NCI-H460 (cell line): ENCODE measurements at places on chromosomes 3 and 15. TPM values are rescaled to one million over a fixed set of nuclear protein-coding genes. Genes with fewer than 3 reads are reported as not detected.

The ROBO2 gene
- total RNA-seq: 0.05 TPM in 1 of 2 replicates, not detected in the other

The ZDHHC19 gene
- not detected in 2 replicates for total RNA-seq

DNA sequence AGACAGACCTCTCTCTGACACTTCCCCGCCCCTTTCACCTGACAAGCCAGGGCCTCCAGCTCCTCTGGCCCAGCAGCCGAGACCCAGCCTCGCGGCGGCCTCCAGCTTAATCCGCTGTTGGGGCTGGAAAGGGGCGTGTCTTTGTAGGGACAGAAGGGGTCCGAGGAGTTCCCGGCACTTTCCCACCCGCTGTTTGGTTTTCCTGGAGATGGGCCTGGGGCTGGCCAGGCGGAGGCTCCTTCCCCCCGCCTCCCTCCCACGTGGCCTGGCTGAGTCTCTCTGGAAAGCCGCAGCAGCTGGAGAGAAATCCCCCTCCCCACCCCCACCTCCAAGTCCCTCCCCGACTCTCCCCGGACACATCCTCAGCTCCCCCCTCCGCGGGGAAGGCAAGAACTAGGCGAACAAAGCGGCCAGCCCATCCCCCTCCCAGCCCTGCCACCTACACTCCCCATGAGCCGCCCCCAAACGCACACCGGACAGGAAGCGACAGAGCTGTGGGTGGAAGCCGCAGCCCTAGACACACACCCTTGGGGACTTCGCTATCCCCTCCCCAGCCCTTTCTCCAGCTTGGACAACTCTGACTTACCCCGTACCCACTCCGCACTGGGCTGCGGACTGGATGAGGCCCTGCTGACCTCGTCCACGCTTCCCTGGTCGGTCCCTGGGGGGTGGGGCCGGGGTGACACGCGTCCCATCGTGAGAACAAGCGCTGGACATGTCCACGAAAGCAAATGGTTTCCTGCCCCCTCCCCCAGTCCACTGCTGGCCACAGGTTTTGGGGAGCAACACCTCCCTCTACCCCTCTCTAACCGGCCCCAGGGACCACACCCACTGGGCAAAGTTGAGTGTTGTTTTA lies 1.2 kb downstream of the IGDCC4 start:
- DNase-seq: no peak

The CKMT1A gene
- total RNA-seq: 1.2 TPM in 2 replicates

- no peak for DNase-seq
These were observed 8.7 kb downstream of the SPINT1 start for GRCh38 chr15:40852529-40852928.

The IL1RAP gene
- 39.8 and 39.9 TPM in 2 replicates for total RNA-seq

The MITF gene
- total RNA-seq: 3.2 and 3.3 TPM in 2 replicates

- no peak for DNase-seq
These were observed 1.5 kb downstream of the CEP63 start for GRCh38 chr3:134487406-134487805.

- no peak for DNase-seq
These were observed 42.2 kb upstream of the B3GNT5 start for GRCh38 chr3:183210862-183211341.

The DUOXA2 gene
- total RNA-seq: not detected in 2 replicates

The AMOTL2 gene
- total RNA-seq: 38.6 and 42.3 TPM in 2 replicates

The ANKRD63 gene
- not detected in 2 replicates for total RNA-seq

GRCh38 chr3:66809595-66809958 lies 188.5 kb upstream of the KBTBD8 start:
- DNase-seq: no peak

GRCh38 chr3:16205156-16205870 lies 30.8 kb downstream of the GALNT15 start:
- no peak for DNase-seq

DNA sequence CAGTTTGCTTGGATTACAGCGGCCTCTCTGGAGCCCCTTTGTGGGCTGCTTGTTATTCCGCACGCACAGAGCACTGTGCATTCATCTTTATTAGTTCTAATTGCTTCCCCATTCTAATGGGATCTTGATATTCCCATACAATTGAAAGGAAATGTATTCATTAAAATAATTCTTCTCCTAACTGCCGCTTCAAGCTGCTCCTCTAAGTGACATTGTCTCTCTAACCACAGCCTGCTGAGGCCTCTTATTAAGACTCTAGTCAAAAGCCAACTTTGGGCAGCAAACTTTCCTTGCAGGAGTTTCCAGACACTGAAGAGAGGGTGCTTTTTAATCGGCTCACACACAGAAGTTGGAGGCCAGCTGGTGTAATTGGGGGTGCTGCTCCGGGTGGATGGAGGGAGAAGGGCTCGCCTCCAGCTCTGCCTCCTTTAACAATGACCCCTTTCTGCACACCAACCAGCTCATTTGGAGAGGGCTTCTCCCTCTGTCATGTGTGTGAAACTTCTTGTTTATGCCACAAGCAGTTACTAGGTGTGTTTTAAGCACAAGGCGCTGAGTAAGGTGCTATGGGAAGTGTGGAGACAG lies 5.6 kb upstream of the MAGEF1 start:
- DNase-seq: no peak

GRCh38 chr3:195863121-195864061 lies 45.0 kb downstream of the TNK2 start:
- peak; percentile 60 for DNase-seq

GRCh38 chr3:188060840-188061544 lies 93.0 kb upstream of the LPP start:
- no peak for DNase-seq

DNA sequence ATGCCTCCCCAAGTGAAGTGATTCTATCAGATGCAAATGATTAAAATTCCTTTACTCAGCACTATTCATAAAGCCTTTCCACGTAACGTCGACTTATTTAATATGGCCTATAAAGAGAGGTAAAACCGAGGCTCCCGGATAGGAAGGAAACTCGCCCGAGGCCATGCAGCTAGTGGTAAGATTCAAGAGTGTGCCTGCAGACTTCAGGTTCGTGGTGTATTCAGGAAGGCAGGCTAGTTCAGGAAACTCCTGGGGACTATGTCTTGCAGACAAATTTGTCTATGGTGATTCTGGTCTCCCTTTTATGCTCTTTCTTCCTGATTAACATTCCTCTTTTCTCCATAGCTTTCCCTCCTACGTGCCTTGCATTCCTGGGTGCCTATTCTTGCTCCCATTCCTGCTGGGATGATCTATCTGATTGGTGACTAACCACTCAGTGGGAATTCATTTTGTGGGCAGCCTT lies 150.7 kb downstream of the SST start:
- no peak for DNase-seq

The LRRC15 gene
- total RNA-seq: not detected in 2 replicates

- DNase-seq: no peak
These were observed 916 bp downstream of the IDH3A start for GRCh38 chr15:78149805-78150751.

DNA sequence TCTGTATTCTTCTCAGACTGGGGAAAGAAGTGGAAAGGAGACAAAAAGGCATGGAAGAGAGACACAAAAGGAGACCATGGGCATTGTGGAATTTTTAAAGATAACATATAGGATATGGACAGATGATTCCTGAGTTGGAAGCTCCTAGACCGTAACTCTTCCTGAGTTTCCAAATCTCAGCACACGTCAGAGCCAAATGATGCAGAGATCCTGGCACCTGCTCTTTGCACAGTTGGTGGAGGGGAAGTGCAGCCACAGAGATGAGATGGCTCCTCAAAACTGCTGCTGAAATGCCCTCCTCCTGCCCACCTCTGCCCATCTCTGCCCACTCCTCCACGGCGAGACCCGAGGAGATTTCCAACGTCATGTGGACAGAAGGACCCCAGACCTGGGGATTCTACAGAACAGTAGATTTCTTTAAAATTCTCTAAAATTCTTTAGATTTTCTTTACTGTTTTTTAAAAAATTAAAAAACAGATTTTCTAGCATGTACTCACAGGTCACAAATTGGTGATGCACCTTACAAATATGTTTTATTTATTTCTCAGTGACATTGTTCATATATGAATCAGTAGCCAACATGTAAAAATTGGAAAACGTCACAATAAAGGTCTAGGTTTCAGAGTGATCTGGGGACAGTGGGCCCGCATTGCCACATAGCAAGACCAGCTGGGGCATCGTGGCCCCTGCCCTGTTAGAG lies 8.1 kb downstream of the CPN2 start:
- DNase-seq: no peak

DNA sequence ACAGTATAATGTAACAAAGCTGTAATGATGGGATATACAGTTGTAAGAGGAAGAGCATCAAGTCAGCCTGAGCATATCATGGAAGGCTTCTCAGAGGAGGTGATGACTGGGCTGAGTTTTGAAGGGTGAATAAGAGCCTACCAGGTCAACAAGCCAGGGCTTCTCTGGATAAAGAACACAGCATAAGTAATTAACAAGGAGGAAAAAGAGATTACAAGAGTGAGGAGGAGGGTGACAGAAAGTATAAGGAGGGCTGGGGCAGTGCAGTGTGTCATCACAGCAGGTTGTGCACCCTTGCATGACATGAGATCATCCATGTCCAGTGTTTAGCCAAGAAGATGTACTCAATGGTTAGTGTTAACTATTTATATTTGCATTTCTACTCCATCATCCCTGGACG lies 16.9 kb upstream of the SPATA12 start:
- no peak for DNase-seq

GRCh38 chr3:195034101-195034500 lies 236.9 kb downstream of the XXYLT1 start:
- no peak for DNase-seq

The IL17RD gene
- total RNA-seq: 0.29 and 0.62 TPM in 2 replicates

GRCh38 chr3:13023235-13023970 lies 49.8 kb downstream of the IQSEC1 start:
- no peak for DNase-seq

The CYFIP1 gene
- 70.5 and 72.8 TPM in 2 replicates for total RNA-seq

GRCh38 chr15:74804935-74805334 lies 7.7 kb upstream of the LMAN1L start:
- no peak for DNase-seq

DNA sequence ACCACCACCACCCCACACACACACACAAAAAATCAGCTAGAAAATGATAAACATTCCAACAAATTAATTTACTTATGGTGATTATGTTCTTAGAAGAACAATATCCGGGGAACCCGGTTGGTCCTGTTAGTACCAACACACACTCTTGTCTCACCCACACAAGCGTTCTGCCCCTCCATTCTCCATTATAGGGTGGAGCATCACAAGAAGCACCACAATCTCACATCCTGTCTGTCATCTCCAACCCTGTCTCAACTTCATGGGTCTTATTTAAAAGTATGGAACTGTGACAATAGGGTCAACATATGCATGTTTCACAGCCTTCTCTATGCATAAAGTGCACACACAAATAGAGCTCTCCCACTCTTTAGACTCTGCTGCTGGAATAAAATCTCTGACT lies 5.6 kb downstream of the GSK3B start:
- no peak for DNase-seq

- no peak for DNase-seq
These were observed 965.3 kb upstream of the CFAP20DC start for GRCh38 chr3:60015032-60015705.

GRCh38 chr3:63343674-63344073 lies 65.6 kb downstream of the SYNPR start:
- DNase-seq: peak; percentile 83

The CPLX3 gene
- total RNA-seq: 0.07 TPM in 1 of 2 replicates, not detected in the other

GRCh38 chr15:37771465-37771864 lies 163.0 kb upstream of the TMCO5A start:
- no peak for DNase-seq

DNA sequence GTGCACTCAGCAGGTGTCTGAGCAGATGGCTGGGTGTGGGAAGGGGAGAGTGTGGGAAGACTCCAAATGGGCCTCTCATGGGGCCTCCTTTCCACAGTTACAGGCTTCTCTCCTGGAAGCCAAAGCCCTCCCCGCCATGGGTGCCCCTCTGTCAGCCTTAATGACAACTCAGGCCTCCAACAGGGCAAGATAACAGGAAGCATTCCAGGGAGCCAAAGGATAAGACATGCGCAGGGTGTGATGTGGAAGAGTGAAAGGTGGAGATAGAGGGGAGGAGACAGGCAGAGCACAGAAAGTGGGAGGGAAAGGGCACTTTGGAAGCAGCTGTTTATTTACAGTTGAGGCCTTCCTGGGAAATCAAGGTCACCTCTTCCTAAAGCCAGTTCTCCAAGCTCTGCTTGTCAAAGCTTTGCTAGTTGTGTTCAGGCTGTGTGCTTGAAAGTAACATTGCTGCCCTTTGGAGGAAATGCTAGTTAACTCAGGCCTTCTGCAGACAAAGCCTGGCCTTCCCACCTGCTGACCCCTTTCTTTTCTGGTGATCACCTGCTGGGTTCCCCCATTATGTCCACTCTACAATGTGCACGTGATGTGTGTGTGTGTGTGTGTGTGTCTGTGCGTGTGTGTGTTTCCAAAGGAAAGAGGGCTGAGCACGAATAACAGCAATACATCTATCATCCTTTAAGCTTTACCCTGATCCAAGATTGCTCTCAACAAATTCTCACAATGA lies 35.2 kb upstream of the SMAD3 start:
- no peak for DNase-seq

GRCh38 chr3:23805633-23806533 lies at the start of gene UBE2E1:
Gene UBE2E1 (plus strand): TSS chr3:23805955. CDS start chr3:23807270, 1,315 bp downstream.
- peak; percentile 36 for DNase-seq

GRCh38 chr15:74399511-74400312 lies 32.3 kb upstream of the CYP11A1 start:
- DNase-seq: no peak

DNA sequence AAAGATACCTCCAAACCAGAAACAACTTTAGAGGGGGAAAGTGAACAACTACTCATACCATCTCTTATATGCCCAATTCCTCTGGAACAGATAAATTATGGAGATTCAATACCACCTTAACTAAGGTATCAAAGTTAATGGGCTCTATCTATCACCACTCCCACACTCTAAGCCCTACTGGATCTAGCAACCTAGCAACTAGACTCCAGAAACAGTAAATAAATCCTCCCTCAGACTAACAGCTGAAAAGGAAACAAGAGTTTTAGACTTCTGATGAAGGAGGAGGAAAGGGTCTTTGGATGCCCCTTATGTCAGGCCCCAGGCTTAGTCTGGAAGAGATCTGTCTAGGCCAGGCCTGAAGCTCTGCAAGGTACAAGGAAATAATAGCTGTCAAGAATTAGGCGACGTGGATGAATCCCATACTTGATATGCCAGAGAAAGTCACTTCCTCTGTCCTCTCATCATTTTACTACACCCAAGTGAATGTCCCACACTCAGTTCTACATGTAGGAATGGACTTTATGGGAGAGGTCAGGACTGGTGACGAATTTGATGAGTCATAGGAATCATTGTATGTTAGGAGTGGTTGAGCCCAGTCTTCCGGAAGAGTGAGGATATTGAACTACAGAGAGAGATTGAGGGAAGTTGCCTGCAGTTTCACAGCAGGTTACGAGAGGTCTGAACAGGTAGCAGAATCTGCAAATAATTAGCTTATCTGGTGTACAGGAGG lies 113.8 kb downstream of the AKAP13 start:
- peak; percentile 81 for DNase-seq

The RAB8B gene
- total RNA-seq: 12.5 and 13.1 TPM in 2 replicates

GRCh38 chr3:88462230-88462629 lies 312.5 kb downstream of the C3orf38 start:
- DNase-seq: no peak

The DHFR2 gene
- 4.7 and 5.7 TPM in 2 replicates for total RNA-seq
